ENCODE measurements at places on chromosomes 5 and 9.

- no peak for DNase-seq
Observed at GRCh38 chr5:84614906-84615305, 230.2 kb upstream of the EDIL3 start.

GRCh38 chr5:15601274-15601673 is 101.3 kb downstream of the FBXL7 start:
- no peak for DNase-seq

DNA sequence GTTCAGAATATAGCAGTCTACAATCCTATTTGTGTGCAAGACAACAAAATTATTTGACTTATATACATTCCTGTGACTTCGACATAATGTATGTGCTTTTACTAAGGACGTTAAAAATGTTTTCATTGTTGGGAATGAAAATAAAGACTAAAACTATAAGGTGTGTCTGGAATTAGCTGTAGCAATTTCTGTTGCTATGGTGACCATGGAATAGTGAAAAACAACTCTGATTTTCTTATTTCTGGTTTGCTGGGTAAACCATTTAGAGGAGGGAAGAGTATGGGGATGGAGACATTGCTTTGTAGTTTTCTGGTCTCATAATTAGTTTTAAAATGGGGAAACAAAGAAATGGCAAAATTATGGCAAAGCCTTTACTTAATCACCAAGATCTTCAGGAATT is 343.2 kb downstream of the SEMA5A start:
- DNase-seq: no peak

GRCh38 chr5:169670769-169671525 is 33.9 kb downstream of the DOCK2 start:
- no peak for DNase-seq

- no peak for DNase-seq
Observed at GRCh38 chr9:92422611-92423338, 1.5 kb downstream of the OMD start.

- DNase-seq: no peak
Observed at GRCh38 chr9:136306211-136307208, 2.6 kb upstream of the CCDC187 start.

GRCh38 chr5:38692346-38692745 is 135.9 kb upstream of the LIFR start:
- DNase-seq: no peak

- no peak for DNase-seq
Observed at GRCh38 chr9:106218854-106219253, 524.5 kb downstream of the TMEM38B start.

GRCh38 chr5:149677731-149678130 is 52.4 kb upstream of the PPARGC1B start:
- DNase-seq: no peak

DNA sequence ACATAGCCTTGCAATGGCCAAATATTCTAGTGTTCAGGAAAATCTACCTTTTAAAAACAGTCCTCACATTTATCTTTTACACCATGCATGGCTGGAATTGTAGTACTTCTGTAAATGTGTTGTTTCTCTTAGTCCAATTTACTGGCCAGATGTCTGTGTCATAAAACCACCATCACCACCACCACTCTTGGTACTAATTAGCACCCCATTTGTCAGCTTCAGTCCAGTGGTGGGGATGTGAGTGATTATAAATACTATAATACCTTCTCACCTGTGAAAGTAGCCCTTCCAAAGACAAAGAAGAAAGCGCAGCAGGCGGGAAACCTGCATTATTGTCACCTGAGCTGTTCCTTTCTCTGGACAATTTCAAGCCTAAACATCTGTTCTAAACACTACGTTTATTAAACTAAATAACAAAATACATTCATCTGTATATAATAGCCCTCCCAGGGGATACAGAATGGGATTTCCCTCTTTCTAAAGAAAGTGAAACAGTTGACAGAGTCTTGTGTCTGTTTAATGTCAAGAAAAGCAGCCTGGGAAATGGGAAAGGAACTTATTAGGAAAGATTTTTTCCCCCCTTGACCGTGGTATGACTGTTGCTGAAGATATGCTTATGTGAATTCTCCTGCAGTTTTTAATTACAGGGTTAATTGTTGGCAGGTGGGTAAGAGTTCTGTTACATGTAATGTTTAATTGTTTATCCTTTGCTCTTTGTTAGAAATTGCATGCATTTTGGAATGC is 144.5 kb upstream of the NUDT12 start:
- DNase-seq: no peak

DNA sequence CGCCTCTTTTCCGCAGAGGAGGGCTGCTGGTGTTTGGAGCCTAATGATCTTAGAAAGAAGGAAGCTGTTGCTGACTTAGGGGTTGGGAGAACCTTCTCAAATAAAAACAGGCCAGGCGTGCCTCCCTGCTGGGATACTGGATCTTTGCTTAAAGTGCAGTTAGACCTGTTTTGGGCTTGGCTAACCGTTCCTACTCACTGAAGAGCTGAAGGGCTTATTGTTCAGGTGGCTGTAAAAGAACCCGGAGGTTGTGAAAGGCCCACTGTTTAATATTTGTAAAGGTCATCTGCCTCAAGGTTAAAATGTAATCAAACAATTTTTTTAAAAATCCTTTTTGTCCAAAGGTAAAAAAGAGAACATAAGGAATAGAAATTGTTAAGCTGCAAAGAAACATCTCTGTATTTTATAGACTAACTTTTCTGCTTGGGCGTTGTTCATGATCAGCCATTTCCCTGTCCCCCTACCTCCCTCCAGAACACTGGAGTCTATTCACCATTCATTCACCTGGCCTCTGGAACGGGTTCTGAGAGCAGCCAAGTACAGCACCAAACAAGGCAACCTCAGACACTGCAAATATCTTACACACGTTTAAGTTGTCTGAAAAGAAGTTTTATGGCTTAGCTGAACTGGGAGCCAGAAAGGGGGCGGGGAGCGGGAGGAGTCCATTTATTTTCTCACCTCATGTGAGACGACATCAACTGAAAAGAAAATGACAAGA is 18.6 kb upstream of the MTMR12 start:
- DNase-seq: no peak

DNA sequence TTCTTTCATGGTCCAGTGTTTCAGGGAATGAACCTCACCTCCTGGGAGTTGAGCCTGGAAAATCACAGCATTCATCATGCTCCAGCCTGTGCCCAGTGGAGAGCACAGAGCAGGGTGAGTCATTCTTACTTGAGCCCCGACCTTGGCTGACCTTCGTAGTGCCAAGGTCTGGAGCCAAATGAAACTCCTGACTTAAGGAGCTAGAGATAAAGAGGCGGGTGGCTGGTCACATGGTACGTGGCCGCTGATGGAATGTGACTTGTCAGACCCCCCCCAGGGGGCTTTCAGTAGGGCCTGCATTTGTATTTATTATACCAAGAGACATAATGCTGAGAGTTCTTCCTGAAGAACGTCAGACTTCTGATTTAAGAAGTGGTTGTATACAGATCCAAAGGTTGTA is 15.0 kb upstream of the PIP5K1B start:
- DNase-seq: no peak

GRCh38 chr5:28710360-28710759 is 1672.0 kb upstream of the CDH9 start:
- no peak for DNase-seq

- DNase-seq: no peak
Observed at GRCh38 chr9:138049779-138050471, 172.3 kb downstream of the CACNA1B start.

GRCh38 chr9:127066060-127066850 is 56.2 kb downstream of the ANGPTL2 start:
- DNase-seq: no peak

DNA sequence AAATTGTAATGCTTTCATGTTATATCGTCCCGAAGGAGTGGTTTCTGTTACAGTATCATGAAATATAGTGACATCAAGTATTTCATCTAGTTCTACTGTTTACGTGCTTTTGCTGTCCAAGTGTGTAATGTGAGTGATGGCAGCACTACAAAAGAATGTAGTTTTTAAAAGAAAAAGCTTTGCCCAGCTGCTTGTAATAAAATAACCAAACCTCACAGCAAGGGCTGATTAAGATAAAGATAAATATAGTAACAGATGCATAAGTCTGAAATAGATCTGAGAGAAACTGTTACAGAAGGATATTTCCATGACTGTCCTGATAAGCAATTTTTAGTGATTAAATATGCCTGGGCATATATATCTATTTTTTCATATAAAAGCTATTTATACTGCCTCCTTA is 106.4 kb downstream of the AUH start:
- DNase-seq: no peak

DNA sequence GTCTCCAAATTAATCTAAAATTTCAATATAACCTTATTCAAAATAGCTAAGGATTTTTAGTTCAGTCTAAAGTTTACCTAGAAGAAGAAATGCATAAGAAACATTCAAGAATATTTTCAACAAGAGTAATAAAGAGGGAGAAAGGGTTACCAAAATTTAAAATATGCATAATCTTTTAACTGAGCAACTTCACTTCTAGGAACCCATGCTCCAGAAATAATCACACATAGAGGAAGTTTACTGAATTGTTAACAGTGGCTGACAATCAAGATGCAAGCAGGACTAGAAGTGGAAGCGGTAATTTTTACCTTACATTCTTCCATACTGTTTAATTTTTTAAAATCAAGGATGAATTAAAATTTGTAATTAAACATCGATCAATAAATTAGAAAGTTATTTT is 1.9 kb downstream of the PJA2 start:
- DNase-seq: no peak

DNA sequence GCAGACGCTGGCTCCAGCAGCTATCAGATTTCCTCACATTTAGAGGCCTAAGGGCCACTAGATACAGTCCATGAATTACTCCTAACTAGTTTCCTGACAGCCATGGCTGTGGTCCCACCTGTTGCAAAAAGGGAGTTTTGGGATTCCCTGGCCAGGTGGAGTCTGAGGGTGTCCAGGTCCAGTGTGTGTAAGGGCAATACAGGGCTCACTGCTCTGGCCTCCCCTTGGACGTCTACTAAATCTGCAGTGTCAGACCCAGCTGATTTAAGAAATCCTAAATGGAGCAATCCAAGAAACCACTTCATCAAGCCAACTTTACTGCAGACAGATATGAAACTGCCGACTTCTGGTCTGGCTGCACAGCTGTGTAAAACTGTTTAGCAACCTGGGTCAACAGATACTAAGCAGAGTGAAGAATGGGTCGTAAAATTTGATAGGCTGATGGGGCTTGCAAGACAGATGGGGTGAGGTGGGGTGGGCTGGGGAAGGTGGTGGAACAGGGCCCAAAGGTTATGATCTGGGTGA is 116.4 kb downstream of the GADD45G start:
- DNase-seq: no peak

- no peak for DNase-seq
Observed at GRCh38 chr5:9507974-9508373, 37.9 kb downstream of the SEMA5A start.

GRCh38 chr9:120383611-120383998 is 196.4 kb downstream of the CDK5RAP2 start:
- no peak for DNase-seq

- no peak for DNase-seq
Observed at GRCh38 chr5:96683392-96683791, 21.2 kb downstream of the CAST start.

DNA sequence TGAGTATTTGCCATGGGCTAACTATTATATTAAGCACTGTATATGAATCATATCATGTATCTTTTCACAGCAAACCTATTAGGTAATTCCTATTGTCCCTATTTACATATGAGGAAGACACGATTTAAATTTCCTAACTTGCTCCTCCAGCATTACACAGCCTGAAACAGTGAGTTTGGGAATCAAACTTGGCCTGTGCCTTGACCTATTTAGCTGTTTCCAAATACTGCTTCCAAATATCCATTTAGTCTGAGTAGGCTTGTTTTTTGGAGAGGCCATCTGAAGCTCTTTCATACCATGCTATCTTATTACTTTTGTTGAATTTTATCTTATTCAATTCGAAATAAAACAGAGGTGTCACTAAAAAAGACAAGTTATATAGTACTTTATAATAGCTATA is 447.3 kb upstream of the MPDZ start:
- DNase-seq: no peak

- DNase-seq: no peak
Observed at GRCh38 chr5:36389245-36389644, 87.5 kb upstream of the RANBP3L start.

DNA sequence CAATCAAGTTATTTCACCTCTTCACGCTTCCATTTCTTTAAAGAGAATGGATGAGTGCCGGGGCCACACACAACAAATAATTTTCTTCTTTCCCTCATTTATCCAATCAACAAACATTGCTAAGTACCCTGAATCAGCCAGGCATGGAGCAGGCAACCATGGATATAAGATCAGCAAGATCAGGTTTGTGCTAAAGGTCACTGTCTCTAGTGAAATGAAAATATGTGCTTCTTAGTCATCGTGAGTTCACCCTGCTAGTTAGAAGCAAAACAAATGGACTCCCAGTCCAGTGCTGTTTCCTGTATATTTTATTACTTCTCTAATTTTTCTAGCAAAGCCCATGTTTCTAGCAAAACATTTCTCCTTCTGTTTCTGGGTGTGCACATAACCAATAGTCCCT is 629.2 kb downstream of the BNC2 start:
- DNase-seq: no peak

GRCh38 chr9:20783057-20784038 is 99.3 kb downstream of the FOCAD start:
- DNase-seq: no peak

- no peak for DNase-seq
Observed at GRCh38 chr9:21993007-21993406, 1.2 kb downstream of the CDKN2A start.

DNA sequence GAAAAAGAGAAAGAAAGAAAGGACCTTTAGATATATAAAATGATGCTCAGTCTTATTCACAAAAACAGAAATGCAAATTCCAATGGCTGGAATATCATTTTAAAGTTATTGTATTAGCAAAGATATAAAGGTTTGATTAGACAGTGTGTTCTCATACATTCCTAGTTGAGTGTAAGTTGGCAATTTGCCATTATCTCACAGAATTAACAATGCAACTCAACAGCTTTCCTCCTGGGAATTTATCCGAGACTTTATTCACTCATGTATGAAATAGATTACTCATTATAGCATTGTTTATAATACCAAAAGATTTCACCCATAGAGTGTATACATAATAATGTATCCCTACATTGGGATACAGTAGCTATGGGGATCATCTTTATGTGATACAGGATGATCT is 27.1 kb upstream of the MLLT3 start:
- DNase-seq: no peak

DNA sequence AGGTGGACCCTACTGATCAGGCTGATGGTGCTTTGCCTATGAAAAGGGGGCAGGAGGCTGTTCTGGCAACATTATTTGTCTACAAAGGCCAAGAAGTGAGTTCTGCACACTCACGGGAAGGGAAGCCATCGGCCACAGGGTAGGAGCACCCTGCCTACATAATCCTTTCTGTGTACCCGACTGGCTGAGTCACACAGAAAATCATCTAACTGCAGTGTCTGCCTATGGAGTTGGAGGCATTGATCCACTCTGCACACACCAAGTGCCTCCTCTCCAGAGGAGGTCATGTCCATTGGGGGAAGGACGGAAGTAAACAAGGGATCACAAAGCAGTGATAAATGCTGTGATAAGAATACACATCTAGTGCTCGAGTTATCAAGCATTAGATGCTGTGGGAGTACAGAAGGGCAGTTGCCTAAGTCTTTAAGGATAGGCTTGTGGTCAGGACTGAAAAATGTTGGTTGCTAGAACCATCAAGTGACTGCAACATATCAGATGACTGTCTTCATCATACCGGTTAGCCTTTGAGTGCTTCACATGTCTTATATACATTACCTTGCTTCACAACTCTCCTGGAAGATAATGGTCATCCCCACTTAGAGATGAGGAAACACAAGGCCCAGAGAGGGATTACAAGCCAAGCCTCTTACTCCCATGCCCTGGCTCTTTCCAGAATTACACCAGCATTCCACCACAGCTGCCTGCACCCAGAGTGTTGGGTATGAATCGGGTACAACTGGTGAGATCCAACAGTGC is 1.3 kb upstream of the SLC2A8 start:
- no peak for DNase-seq

- no peak for DNase-seq
Observed at GRCh38 chr5:61559146-61559545, 227.1 kb downstream of the ZSWIM6 start.

All from activated T-cell treated with anti-CD3 and anti-CD28 coated beads, Interleukin-2, amount 50 U/mL, for 24 hours (primary cell).